ENCODE measurements at places on chromosomes 11 and 22. TPM values are rescaled to one million over a fixed set of nuclear protein-coding genes. Genes with fewer than 3 reads are reported as not detected.

The PHOX2A gene
- not detected for total RNA-seq

The SCGB1A1 gene
- not detected for total RNA-seq

The MYOD1 gene
- not detected for total RNA-seq

The FJX1 gene
- 76.9 TPM for total RNA-seq

The SPTBN2 gene
- total RNA-seq = 67.0 TPM

The CALCA gene
- total RNA-seq = not detected

The OTOG gene
- not detected for total RNA-seq

The OR52E8 gene
- not detected for total RNA-seq

The SPDYC gene
- not detected for total RNA-seq

The KDM4E gene
- not detected for total RNA-seq

The POU2AF2 gene
- not detected for total RNA-seq

The SLCO2B1 gene
- 0.07 TPM for total RNA-seq

The GPR137 gene
- 16.0 TPM for total RNA-seq

The NLRP10 gene
- 0.71 TPM for total RNA-seq
